ENCODE measurements at places on chromosomes 2 and 18. TPM values are rescaled to one million over a fixed set of nuclear protein-coding genes. Genes with fewer than 3 reads are reported as not detected.

POMC gene
- total RNA-seq, result 3.7 TPM

MC4R gene
- total RNA-seq, result 0.16 TPM

CFAP210 gene
- total RNA-seq, result not detected

CCDC74B gene
- total RNA-seq, result 2.4 TPM

- DNase-seq, result no peak
Observed at GRCh38 chr2:125042727-125043126, 1017.6 kb downstream of the CNTNAP5 start.

GRCh38 chr2:62789518-62789917 lies 84.0 kb downstream of the EHBP1 start:
- no peak for DNase-seq

DNA sequence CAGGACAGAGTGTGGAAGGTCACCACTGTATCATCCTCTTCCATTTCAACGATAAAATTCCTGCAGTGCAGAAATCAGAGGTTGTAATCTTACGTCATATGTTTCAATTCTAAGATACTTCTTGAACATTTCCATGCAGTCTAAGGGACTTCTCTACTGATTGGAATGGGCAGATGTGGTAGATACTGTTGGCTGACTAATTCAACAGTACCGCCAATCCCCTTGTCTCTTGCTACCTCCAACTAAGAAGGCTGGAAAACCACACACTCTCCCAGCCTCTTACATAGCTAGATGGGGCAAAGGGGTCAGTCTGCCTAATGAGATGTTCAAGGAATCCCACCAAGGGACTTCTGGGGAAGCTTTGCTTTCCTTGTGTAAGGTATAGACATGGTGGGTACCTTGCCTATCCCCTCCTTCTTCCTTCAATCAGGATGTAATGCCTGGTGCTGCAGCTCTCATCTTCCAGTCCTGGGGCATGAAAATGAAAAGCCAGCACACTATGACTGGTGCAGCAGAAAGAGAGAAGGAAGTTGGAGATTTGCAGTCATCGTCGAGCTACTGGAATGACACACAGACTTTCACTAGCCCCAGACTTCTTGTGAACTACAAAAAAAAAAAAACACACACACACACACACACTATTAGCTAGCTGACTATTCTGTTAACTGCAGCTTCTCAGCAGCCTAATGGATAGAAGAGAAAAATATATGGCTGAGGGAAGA lies 84.1 kb downstream of the ALPK2 start:
- DNase-seq, result no peak
